ENCODE measurements at places on chromosomes 13 and 19.
A peak's percentile ranks its signal among the peaks of the same experiment; 100 is the strongest.

- no peak for DNase-seq
These were observed 60.3 kb downstream of the MIPEP start for GRCh38 chr13:23828866-23829265.

DNA sequence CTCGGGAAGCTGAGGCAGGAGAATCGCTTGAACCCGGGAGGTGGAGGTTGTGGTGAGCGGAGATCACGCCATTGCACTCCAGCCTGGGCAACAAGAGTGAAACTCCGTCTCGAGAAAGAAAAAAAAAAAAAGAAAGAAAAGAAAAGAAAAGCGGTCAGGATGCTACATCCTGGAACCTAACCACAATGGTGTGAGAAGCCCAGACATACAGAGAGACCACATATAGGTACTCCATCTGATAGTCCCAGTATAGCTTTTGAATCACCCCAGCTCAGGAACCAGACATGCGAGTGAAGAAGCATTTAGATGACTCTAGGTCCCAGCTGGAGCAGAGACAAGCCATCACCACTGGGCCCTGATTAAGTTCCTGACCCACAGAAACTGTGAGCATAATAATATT, 3.2 kb downstream of the IFNL1 start:
- no peak for DNase-seq

GRCh38 chr13:50228527-50228926, 213.3 kb downstream of the KCNRG start:
- DNase-seq: no peak

DNA sequence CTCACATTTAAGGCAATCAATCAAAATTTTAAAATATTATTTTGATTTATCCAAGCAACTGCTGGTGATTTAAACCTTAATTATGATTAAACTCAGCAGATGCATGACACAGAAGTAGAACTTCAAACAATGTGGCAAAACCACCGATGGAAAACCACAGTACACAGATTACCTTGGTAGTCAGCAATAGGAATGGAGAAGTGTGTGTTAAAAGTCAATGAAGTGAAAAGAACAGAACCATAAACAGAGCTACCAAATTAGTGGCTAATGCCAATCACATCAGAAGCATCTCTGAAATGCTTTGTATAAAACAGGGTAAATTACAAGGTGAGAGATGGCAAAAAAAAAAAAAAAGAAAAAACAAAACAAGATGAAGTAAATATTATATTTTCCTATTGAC, 31.2 kb downstream of the KATNAL1 start:
- no peak for DNase-seq

- no peak for DNase-seq
These were observed 22.2 kb downstream of the PCID2 start for GRCh38 chr13:113186061-113186900.

DNA sequence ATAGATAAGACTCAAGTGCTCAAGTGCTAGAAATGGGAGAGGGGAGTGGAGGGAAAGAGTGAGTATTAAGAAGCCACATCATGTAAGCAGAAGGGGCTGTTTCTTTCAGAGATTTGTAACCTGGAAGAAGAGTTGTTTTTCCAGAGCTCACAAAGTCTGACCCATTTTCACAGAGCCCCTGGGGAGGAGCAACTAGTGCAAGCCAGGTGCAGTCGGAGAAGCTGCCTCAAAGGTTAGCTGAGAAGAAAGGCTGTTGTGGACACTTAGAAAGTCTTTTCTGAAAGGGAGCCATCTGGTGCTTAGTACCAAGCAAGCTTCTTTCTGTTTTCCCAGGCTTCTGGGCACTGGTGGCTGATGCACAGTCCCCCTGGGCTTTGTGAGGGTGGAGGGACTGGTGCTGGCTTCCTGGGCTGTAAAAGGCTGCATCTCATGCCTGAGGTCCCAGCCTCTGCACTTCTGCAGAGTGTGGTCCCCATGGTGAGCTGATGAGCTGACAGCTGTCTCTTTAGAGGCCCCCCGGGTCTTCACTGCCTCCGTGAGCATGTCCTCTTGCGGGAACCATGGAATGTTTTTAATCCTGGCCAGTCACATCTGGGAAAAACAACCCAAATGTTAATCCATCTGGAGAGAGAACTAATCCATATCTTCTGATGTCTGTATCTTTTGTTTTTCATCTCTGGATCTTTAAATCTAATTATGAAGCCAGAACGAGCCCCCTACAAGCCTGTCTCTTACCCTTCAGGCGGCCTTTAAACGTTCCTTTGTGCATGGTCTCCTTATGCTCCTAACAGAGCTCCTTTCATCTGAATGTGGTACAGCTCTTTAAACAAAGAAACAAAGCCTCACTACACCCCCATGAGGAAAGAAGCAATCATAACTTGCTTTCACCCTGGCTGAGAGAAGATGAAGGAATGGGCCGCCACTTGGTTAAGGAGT, 40.2 kb downstream of the OLFM4 start:
- peak; percentile 41 for DNase-seq
